Mucosa of gallbladder (tissue), 1 donor: ENCODE measurements at places on chromosomes 13 and 19. TPM values are rescaled to one million over a fixed set of nuclear protein-coding genes. Genes with fewer than 3 reads are reported as not detected.
A peak's percentile ranks its signal among the peaks of the same experiment; 100 is the strongest.

GRCh38 chr19:19074196-19074882 lies 10.5 kb downstream of the SLC25A42 start:
- no peak for DNase-seq

DNA sequence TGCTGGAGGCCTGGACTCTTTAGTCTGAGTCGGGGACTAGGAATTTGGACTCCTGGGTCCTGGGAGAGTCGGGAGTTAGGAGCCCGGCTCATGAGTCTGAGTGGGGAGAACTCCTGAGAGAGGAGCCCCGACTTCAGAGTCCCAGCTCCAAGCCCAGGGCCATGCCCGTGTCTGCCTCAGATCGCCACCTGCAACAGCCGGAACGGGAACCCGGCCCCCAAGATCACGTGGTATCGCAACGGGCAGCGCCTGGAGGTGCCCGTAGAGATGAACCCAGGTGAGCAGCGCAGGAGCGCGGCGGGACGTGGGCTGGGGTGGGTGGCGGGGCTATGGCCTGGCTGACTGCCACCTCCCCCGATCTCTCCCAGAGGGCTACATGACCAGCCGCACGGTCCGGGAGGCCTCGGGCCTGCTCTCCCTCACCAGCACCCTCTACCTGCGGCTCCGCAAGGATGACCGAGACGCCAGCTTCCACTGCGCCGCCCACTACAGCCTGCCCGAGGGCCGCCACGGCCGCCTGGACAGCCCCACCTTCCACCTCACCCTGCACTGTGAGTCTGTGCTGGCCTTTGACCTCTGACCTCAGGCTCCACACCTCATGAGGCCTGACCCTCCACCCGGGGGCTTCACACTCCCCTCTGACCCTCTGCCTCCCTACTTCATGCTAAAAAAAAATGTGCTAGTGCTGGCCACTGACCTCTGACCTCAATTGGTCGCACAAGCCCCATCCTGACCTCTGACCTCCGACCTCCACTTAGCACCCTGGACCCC lies 4.4 kb downstream of the BCAM start:
- DNase-seq: no peak

GRCh38 chr13:65940720-65941119 lies 1289.4 kb downstream of the PCDH9 start:
- DNase-seq: peak; percentile 15

GRCh38 chr13:109764470-109765291 lies 21.7 kb downstream of the IRS2 start:
- no peak for DNase-seq

- peak; percentile 90 for DNase-seq
Observed at GRCh38 chr19:13847407-13848339, 29.3 kb upstream of the NANOS3 start.

SIGLECL1 gene
- total RNA-seq: not detected

ZNF534 gene
- not detected for total RNA-seq

DNA sequence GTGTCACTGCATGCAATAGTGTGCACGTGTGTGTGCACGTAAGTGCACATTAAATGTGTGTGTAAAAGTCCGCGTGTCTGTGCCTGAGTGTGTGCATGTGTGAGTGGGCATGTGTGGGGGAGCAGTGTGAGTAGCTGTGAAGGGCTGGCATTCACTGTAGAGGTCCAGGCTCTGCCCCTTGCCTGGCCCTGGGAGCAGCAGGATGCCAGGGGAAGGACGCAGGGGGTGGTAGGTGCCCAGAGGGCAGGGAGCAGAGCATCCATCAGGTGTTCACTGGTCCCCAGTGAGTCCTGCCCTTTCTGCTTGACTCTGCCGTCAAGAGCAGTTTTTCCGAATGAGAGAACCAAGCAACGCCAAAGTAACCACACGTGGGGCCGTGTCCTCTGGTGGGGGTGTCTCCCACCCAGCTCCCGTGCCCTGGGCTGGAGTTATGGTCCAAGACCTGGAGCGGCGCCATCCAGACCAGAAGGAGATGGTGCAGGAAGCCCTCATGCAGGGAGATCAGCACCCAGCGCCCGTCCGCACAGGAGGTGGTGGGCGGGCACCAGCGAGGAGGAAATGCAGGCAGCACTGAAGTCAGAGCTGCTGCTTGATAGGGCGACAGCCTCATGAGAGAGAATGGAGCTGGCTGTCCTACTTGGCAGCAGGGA lies 68.5 kb downstream of the TEX29 start:
- DNase-seq: no peak

GRCh38 chr19:16970821-16971220 lies 55.8 kb downstream of the CPAMD8 start:
- DNase-seq: no peak

DNA sequence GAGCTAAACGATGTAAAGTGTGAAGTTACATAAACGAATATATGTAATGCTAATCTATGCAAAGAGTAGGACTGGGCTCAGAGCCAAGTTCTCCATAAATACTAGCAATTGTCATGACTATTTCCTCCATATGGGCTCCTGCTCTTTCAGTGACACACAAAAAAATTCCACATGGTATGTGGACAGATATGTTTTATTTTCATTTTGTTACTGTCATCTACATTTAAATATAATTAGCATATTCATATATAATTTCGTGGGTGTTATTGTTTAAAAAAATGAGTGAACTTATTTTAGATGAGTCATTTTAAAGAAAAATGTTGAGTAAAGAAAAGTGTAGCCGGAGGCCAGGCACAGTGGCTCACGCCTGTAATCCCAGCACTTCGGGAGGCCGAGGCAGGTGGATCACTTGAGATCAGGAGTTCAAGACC lies 5.0 kb upstream of the IGSF23 start:
- DNase-seq: no peak

DNA sequence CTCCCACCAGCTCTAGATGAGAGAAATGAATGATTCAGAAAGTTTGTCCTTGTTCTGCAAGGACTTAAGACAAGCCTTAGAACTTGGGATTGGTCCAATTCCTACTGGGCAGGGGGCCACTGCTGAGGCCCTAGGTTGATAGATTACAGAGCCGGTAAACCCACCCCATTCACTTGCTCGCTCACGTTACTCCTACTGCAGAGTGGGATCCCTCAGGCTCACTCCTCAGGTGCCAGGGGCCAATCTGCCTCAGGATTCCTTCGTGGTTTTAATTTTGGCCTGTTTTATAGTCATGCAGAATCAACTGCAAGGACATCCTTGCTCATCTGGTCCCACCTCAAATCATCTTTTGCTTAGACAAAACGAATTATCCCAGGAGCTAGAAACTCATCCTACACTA lies 59.0 kb downstream of the SERP2 start:
- no peak for DNase-seq

SBNO2 gene
- total RNA-seq: 64.1 TPM

CGB2 gene
- total RNA-seq: not detected

- DNase-seq: peak; percentile 62
Observed at GRCh38 chr19:3108775-3109174, 14.6 kb downstream of the GNA11 start.

DNA sequence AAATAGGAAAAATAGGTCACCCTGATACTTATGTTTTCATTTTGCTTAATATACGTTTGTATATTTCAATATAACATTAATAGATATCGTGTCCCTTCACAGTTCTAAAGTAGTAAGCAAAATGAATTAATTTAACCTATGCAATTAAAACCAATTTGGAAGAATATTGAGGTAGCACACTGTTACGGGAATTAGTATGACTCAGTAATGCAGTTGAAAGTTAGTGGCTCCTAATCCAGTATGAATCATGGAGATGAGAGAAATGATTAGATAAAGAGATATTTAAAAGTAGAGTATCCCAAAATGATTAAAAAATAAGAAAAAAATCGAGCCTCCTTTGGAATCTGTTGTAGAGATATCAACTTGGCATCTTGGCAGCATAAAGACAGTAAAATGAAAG lies 177.0 kb upstream of the SLITRK6 start:
- no peak for DNase-seq

DNA sequence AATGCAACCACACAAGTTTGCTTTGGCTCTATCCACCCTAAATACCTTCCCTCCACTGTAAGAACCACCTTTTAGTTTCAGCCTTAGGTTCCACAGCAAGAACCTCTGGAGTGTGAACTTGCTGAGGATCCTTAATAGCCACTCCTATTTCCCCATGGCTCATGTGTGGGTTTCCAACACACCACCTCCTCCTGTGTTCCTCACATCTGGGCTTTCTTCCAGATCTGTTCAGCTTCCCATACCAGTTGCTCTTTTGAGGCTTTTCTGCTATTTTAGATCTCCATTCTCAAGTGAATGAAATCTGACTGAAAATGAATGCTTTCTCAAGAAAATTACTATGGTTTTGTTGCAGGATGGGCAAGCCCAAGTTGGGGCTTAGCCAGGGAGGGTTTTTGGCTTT lies 104.8 kb upstream of the MIR17HG start:
- DNase-seq: no peak

JUNB gene
- total RNA-seq: 119 TPM

- no peak for DNase-seq
Observed at GRCh38 chr13:112486386-112487126, 101.4 kb downstream of the TUBGCP3 start.

GRCh38 chr13:102460806-102461205 lies 59.0 kb upstream of the FGF14 start:
- DNase-seq: no peak

URAD gene
- not detected for total RNA-seq

DNA sequence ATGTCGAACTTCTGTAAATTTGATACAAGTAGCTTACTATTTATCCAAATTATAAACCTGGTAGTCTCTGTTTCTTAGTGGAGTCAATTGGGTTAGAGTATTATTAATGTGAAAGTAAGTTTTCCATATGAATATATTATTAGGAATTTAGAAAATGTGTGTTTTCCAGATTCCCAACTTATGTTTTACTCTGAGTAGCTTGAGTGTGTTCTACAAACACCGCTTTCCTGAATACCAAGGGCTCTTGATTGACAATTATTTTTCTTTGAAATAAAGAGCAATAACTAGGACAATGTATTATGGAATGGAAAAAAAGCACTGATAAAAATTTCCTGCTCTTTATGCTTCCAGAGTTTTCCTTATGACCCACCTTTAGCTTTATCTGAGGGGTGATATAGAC lies 233.6 kb downstream of the POSTN start:
- no peak for DNase-seq

GRCh38 chr13:36370108-36370429 lies 23.9 kb upstream of the SPART start:
- no peak for DNase-seq

IGSF23 gene
- not detected for total RNA-seq

DNA sequence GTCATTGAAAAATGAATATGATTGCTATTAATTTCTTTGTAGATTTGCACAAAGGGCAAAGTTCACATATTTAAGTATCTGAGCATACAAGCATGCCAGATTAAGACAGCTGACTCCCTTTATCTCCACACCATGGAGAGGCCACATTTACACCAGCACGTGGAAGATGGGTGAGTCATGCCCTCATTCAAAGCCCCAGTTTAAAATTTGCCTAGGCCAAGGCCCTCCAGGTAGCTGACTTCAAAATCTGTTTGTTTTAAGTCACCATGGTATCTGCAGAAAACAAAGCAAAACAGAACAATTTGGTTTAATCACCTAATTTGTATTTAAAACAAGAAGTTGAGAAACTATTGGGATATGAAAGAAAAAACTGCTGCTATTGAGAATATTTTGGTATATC lies 109.2 kb downstream of the ESD start:
- peak; percentile 53 for DNase-seq

DNA sequence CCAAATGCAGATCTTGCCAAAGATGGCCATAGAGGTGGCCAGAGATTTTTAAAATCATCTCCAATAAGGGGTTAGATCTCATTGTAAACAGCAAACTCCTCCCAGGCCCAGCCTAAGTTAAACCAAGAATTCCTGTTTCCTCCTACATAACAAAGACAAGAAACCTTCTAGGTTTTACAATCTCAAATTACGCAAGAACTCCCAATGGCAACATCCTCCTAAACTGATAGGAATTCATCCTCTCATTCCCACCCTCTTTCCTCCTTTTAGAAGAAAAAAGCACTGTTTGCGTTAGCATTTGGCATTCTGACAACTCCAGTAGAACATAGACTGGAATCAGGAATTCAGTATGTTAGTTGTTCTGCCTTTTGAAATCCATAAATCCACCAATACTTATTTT lies 14.6 kb downstream of the PROSER1 start:
- DNase-seq: no peak

CD209 gene
- 7.5 TPM for total RNA-seq

ZNF208 gene
- total RNA-seq: 9.0 TPM

NAPSA gene
- total RNA-seq: 8.1 TPM

DNA sequence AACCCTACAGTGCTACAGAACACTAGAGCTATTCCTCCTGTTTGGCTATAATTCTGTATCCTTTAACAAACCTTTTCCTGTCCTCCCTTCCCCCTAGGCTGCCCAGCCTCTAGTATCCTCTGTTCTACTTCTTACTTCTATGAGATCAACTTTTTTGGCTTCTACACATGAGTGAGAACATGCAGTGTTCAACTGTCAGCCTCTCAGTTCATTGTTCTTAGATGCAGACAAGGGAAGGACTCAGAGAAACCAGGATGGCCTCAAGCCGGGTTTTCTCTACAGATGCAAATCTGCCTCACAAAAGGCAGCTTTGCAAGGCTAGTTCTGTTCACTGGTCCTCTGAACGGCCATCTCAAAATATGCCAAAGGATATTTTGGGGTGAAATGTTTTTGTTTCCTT lies 18.4 kb downstream of the AMER2 start:
- no peak for DNase-seq

DNA sequence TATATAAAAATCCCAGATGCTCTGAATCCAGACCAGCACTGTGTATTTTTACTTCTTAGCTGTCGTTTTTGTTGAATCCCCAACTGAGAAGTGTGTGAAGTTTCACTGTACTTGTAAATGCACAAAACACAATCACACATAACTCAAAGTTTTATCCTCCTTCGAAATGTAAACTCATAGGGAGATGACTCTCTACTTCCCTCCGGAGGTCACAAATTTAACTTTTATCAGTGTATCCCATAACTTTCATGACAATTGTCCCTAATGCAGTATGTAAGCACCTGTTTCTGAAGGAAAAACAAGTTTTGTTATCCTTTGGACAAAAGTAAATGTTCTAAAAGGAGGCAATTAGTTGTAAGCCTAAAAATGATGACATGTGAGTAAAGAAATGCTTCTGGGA lies 665.0 kb upstream of the SLITRK6 start:
- no peak for DNase-seq

LILRB1 gene
- total RNA-seq: 11.4 TPM

- DNase-seq: no peak
Observed at GRCh38 chr19:42285988-42286348, 16.0 kb upstream of the PRR19 start.
